Activated CD8-positive, alpha-beta T cell treated with anti-CD3 and anti-CD28 coated beads for 36 hours (primary cell): ENCODE measurements at places on chromosomes 4 and X. TPM values are rescaled to one million over a fixed set of nuclear protein-coding genes. Genes with fewer than 3 reads are reported as not detected.

DNA sequence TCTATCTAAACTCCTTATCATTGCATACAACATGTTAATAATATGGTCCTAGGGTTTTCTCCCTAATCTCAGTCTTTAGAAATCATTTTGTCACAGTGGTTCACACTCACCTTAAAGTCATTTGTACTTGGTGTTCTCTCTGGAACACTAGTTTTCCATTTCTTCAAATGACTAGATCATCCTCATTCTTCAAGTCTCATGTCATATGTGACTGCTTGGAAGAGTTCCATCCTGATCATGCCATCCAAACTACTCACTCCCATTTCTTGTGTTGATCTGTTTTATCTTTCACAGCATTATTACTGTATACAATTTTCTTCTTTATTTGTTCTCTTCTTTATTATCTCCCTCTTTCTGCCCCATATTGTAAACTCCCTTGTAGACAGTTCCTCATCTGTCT is 66.5 kb downstream of the HTR2C start:
- DNase-seq, result no peak
- H3K36me3 ChIP-seq, result no peaks in the 10 kb centered on the region
- H3K27ac ChIP-seq, result no peak overlapping the region
- no peaks in the 10 kb centered on the region for H3K27me3 ChIP-seq
- no peak overlapping the region for H3K4me3 ChIP-seq

SOX3 gene
- not detected for total RNA-seq

- no peaks in the 10 kb centered on the region for H3K36me3 ChIP-seq
- no peak overlapping the region for H3K4me3 ChIP-seq
- H3K4me1 ChIP-seq, result no peaks in the 10 kb centered on the region
- H3K27me3 ChIP-seq, result peaks cover 2% of the 10 kb centered on the region
- DNase-seq, result no peak
Measured at GRCh38 chrX:134692990-134693389, 34.7 kb upstream of the PLAC1 start.

NAP1L3 gene
- 1.6 TPM for total RNA-seq

IL21 gene
- 0.52 TPM for total RNA-seq

- no peaks in the 10 kb centered on the region for H3K36me3 ChIP-seq
- no peak within 1 kb of the TSS for H3K27ac ChIP-seq
- no peak for DNase-seq
- H3K4me1 ChIP-seq, result peaks cover 7% of the 10 kb centered on the region
Measured at GRCh38 chrX:53281321-53281822, at the start of gene IQSEC2. IQSEC2 (minus strand) TSS chrX:53281584.

PF4V1 gene
- total RNA-seq, result not detected

GRCh38 chr4:108261026-108261425 is 92.3 kb upstream of the LEF1 start:
- peaks cover 4% of the 10 kb centered on the region for H3K36me3 ChIP-seq
- DNase-seq, result no peak
- no peaks in the 10 kb centered on the region for H3K27me3 ChIP-seq
- H3K4me1 ChIP-seq, result no peaks in the 10 kb centered on the region
- no peak overlapping the region for H3K4me3 ChIP-seq

MSX1 gene
- total RNA-seq, result 0.16 TPM

- no peak for DNase-seq
- no peak overlapping the region for H3K27ac ChIP-seq
- H3K27me3 ChIP-seq, result peaks cover 1% of the 10 kb centered on the region
- no peaks in the 10 kb centered on the region for H3K36me3 ChIP-seq
Measured at GRCh38 chr4:111930659-111931058, 214.6 kb upstream of the FAM241A start.

- H3K27me3 ChIP-seq, result no peaks in the 10 kb centered on the region
- H3K27ac ChIP-seq, result no peak overlapping the region
- no peak overlapping the region for H3K4me3 ChIP-seq
- H3K36me3 ChIP-seq, result no peaks in the 10 kb centered on the region
Measured at GRCh38 chr4:152064753-152065152, 303.9 kb upstream of the GATB start.

ZAR1 gene
- not detected for total RNA-seq
